Adipocyte (in vitro differentiated cells): ENCODE measurements at places on chromosomes 3 and 15.

DNA sequence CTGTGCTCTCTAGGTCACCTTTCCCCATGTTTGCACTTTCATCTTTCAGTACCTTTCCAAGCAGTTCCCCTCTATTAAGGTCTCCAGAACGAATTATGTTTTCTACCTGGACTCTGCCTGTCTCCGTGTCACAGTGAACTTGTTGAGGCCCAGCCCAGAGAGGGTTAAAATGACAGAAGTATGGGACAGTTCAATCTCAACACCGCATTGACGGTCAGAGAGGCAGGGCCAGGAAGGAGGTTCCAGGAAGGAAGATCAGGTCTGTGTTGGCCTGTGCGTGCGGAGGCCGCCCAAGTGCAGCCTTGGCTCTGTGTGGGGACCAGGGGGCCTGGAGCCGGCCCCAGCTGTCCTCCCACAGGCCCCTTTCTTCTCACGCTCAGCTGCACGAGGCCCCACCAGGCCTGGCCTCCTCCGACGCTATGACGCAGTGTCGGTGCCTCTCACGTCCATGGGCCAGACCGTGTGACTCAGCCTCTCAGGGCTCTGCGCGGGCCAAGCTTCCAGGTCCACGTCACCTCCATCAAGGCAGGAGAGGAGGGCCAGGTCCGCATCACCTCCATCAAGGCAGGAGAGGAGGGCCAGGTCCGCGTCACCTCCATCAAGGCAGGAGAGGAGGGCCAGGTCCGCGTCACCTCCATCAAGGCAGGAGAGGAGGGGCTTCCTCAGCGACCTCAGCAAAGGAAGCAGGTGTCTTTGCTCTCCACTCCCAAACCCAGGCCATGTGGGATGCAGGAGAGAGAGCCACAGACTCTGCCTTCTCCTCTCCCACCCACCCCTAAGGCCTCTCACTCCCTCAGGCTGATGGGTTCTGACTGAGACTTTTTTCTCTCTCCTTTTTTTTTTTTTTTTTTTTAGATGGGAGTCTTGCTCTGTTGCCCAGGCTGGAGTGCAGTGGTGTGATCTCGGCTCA lies 83.1 kb downstream of the CPN2 start:
- DNase-seq: no peak

DNA sequence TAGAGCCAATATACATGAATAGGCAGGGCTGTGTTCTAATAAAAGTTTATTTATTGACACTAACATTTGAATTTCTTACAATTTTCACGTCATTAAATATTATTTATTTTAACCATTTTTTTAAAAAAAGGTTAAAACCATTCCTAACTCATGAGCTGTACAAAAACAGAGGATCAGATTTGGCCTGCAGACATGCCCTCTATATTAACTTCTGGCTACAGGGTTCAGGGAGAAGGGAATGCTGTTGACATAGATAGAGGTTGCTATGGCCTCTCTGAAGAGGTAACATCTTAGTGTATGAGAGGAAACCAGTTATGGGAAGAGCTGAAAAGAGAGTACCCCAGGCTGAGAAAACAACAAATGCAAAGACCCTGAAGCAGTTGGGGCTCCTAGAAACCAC lies 19.1 kb upstream of the RAP2B start:
- DNase-seq: peak; percentile 20

DNA sequence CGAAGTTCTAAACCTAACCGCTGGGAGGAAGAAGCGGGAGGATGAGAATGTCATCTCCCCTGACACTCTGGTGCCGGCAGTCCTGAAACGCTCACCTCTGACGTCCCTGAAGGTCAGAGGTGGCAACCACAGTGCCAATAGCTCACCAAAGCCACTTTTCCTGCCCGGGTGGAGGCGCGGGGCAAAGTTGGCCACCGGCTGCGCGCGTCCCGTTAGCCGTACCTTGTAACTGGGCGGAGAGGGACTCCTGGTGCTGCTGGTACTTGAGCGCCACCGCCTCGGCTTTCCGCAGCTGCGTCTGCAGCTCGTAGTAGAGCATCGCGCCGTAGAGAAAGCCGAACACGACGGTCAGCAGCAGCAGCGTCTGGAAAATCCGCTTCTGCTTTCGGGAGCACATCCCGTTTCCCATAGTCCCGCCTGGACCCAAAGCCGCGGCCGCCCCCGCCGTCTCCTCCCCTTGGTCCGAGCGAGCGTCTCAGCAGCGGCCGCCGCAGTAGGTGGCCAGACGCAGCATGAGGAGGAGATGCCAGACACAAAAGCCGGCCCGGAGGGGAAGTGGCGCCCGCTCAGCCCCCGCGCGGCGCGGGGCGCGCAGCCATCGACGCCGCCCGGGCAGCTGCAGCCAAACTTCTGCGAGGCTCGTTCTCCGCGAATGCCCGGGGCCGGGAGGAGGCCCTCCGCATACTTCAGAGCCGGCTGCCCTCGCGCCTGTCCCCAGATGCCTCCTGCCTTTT lies 680 bp downstream of the GOLIM4 start:
- no peak for DNase-seq

GRCh38 chr15:62901087-62901486 lies 141.5 kb upstream of the TPM1 start:
- no peak for DNase-seq

DNA sequence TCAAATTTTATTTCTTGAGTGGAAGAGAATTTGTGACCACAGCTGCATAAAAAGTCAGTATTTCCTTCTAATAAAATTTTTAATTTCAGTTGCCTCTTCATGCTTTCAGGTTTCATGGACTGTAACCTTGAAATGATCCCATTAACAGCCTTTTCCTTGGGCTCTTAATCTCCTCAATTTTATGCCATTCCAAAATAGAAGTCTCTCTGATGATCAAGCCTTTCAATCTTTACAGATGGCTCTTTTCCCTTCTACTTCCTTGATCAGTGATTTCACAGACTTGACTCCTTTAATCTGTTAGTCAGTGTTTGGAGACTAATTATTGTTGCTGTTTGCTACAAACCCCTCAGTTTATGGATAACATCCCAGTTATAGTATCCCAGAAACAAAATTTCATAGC lies 11.9 kb downstream of the TSC22D2 start:
- DNase-seq: no peak

GRCh38 chr3:143536817-143537535 lies 311.3 kb downstream of the SLC9A9 start:
- DNase-seq: peak; percentile 92

- no peak for DNase-seq
Measured at GRCh38 chr3:102036017-102036416, 186.7 kb downstream of the NFKBIZ start.

DNA sequence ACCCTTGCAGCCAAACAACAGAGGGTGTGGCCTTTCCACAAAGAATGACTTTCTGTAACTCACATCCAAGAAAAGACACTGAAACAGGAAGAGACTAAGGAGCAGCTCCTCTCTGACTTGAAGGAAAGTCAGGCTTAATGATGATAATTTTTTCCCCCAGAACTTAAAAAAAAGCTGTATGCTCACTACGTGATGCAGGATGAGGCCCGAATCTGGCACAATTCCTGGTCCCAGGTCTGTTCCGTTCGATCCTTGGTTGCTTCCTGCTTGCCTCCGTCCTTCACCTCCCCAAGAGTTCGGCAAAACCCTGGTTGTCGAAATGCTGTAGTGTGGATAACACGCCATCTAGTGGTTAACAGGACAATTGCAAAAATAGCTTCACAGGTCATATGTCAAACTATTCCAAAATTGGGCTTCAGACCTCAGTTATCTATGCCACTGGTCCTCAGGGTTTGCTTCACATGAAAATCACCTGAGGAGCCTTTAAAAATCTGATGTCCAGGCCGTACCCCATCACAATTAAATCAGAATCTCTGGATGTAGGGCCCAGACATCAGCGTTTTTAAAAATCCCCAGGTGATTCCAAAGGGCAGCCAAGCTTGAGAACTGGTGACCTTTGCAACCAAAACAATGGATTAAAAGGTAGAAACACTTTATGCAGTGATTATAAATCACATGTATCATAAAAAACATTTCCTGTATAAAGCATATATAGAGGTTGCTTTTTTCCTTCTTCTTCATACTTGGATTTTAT lies 28.1 kb upstream of the SYNM start:
- peak; percentile 92 for DNase-seq
